ENCODE measurements at places on chromosomes 11 and 22. TPM values are rescaled to one million over a fixed set of nuclear protein-coding genes. Genes with fewer than 3 reads are reported as not detected.

The PANX2 gene
- not detected for total RNA-seq

The CFAP300 gene
- total RNA-seq, result 11.9 TPM

The OR2AG2 gene
- 0.25 TPM for total RNA-seq

The SLC29A2 gene
- total RNA-seq, result 5.3 TPM

The CCDC188 gene
- 0.10 TPM for total RNA-seq

The CHRDL2 gene
- total RNA-seq, result not detected

The RGL4 gene
- total RNA-seq, result not detected

The ASPHD2 gene
- 5.6 TPM for total RNA-seq

All from renal cortical epithelial cell (primary cell).